ENCODE measurements at places on chromosomes 16 and 17.

DNA sequence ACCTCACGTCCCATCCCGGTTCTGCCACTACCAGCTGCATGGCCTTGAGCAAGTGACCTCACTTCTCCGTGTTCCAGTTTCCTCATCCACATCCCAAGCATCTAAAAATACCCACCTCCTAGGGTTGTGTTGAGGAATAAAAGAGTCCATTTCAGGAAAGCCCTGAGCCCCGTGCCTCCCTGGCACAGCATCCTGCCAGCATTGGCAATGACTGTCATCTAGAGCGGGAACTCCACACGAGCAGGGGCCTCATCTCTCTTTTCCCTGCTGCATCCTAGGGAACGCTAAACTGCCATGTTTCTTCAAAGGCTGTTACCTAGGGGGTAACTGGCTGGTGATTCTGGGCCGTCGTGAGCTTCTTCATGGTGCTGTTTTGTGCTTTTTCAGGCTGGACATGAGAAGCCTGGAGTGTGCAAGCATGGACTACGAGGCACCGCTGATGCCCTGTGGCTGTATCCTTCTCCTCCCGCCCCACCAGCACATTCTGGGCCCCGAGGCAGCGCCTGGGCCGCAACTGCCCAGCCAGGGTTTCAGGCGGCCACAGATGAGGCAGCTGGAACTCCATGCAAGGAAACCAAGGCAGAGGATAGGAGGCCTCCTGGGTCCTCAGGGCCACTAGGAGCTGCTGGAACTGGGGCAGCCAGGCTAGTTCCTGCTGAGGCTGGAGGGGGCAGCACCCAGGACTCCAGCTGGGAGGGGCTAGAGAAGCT is 221.4 kb downstream of the KATNIP start:
- no peak for DNase-seq

DNA sequence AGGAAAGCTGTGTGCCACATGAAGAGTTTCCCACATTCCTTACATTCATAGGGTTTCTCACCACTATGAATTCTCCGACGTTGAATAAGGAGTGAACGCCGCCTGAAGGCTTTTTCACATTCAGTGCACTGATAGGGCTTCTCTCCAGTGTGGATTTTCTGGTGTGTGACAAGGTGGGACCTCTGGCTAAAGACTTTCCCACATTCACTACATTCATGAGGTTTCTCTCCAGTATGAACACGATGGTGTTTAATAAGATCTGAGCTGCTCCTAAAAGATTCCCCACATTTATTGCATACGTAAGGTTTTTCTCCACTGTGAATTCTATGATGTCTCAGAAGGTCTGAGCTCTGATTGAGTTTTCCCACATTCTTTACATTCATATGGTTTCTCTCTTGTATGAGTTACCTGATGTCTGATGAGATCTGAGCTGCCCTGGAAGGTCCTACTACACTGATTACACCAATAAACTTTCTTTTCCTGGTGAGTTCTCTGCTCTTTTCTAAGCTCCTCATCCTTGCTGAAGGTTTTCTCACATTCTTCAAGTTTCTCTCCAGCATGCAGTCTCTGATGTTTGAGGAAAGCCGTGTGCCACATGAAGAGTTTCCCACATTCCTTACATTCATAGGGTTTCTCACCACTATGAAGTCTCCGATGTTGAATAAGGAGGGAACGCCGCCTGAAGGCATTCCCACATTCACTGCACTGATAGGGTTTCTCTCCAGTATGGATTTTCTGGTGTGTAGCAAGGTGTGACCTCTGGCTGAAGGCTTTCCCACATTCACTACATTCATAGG is 10.0 kb downstream of the ZNF594 start:
- DNase-seq, result no peak

DNA sequence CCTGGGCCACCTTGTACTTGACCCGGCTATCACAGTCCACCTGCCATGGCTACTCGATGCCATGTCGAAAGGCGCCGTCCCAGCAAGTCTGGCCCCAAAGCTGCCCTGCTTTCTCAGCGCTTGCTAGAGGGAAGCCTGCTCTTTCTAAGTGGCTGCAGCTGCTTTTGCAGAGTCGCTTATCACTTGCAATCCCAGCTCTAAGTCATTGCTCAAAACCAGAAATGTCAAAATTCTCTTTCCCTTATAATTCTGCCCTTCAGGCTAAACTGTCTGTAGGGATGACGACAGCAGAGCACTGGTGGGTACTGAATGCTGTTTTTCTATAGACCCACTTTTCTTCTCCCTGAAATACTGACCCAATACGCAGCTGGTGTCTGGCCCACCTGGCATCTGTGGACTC is 184.2 kb downstream of the ENGASE start:
- DNase-seq, result no peak

DNA sequence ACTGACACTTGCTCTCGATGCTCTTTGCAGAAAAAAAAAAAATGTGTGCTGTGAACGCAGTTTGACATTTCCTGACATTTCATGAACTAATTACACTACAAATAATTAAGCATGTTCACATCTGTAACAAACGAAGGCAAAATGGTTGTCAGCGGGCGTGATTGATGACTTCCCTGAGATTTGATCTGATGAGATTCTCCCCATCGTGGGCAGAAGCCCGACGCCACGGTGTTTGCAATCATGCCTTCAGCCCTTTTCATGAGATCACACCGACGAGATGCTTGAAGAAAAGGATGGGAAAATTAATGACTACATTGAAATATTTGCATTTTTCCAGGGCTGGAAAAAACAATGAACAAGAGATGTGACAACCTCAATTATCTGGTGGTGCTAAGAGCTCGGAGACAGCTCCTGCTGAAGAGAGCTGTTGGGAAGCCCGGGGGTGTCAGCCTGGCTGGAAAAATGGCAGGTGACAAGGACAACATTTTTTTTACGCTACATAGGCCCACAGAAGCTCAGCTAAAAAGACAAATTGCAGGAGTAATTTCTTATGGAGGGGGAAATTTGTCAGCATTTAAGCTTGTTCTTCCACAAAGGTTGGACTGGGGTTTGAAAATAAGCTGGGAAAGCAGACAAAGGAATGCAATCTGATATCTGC is 259.4 kb upstream of the IRX3 start:
- no peak for DNase-seq

- no peak for DNase-seq
These were observed 109.4 kb downstream of the CMIP start for GRCh38 chr16:81553814-81554675.

Data from CD4-positive, alpha-beta T cell treated with Interleukin-17A for 4 hours (primary cell).